Activated T-helper 1 cell treated with Interleukin-2 at 50 U/mL for 16 hours (primary cell): ENCODE measurements at places on chromosomes 12 and 14.

- DNase-seq = no peak
Observed at GRCh38 chr14:71583194-71583593, 349.0 kb upstream of the RGS6 start.

DNA sequence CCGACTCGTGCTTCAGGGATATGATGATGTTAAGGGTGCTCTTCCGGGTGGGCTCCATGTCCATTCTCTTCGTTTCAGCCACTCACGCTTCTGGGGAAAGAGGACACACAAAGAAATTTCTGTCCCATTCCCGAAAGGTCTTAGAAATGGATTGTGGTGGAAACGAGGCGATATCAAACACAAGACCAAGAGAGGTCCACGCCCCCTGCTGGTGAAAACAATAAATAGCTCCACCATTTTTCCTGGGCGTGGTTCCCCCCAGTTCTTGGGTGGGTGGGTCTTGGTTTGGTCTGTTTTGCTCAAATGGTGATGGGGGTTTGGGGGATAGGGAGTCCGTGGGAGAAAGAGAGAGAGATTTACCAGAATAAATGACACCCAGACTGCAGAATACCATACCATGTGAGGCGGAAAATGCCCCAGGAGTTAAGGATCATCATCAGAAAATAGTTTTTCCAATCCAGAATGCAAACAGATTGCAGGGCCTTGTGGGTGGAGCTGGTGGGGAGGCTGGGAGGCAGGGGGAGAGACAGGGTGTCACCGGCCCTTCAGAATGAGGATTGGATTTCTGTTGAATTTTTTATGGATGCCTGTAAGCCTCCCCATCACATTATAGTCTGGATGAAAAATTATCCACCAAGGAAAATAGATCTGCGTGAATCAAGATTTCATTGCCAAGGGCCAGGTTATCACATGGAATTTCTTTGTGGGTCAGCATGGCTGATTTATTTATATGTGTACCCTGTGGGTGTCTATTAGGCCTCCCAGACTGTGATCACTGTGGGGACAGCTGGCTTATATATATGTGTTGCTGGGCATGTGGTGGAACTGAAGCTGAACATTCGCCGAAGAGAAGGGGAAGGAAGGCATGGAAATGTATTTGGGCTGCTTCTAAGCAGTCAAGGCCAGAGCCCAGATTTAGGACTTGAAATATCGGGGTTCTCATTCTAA is 55.8 kb downstream of the SRRM4 start:
- DNase-seq = no peak

- DNase-seq = no peak
Observed at GRCh38 chr12:79331870-79332269, 358.9 kb downstream of the PAWR start.

DNA sequence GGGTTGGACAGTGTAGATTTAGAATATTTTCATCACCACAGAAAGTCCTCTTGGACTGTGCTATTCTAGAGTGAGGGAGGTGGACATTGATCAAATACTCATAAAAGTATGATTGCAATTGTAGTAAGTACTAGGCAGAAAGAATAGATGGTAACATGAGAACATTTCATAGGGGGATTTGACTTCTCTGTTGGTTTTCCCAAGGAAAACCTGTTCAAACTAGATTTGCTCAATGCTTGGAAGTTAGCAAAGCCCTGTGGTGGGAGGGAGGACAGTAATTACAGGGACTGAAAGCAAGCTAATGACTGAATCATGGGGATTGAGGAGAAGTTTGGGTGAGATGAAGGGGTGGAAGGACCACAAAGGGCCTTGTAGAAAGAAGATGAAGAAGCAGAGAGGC is 24.4 kb upstream of the EID3 start:
- DNase-seq = no peak

DNA sequence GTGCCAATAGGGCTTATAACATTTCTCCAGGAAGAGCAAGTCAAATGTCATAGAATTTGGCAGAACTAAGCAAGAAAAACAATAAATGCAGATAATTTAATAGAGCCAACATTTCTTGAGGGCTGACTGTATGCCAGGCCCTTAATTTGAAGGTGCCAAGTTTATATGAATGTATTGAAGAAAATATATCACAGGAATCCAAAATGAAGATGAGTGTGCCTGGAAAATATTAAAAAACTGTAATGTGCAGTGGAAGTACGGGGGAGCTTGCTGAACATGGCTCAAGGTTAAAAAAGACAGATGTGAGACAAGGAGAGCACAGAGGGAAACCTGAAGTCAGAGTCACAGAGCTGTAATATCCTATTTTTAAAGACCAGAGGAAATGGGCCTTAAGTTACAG is 16.4 kb downstream of the NR1H4 start:
- DNase-seq = no peak

DNA sequence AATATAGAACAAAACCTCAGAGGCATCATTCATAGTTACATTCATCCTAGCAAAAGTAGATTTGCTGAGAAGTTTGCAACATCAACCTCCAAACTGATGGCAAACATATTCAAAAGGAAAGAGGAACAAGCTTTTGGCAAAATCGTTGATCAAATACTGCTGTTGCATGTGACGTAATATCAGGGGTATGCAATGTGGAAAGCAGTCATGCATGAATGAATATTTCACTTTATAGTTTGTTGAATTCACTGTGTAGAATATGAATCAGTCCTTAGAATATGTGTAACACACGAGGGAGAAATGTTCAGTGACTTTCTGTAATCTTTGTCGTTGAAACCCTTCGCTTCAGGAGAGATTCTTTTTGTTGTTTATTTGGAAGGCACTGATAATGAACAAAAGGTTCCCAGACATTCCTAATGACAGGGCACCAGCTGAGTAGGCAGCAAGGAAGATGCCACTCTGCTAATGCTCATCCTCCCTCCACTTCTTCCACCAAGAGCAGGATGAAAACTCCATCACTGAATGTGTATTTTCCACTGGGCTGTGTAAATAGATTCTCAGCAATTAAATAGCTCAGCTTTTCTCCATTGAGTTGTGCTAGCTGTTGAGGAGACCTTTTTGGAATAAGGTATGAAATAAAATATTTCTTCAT is 126.1 kb downstream of the PELI2 start:
- DNase-seq = no peak

- no peak for DNase-seq
Observed at GRCh38 chr12:124441443-124442194, 125.8 kb downstream of the NCOR2 start.
